ENCODE measurements at places on chromosomes 16 and 17.

- no peak for DNase-seq
Observed at GRCh38 chr16:86408685-86409084, 101.6 kb upstream of the FOXF1 start.

GRCh38 chr17:55629995-55630394 is 92.7 kb downstream of the TMEM100 start:
- no peak for DNase-seq

GRCh38 chr17:77421630-77421972 is 280.8 kb downstream of the SEC14L1 start:
- DNase-seq: no peak

- DNase-seq: no peak
Observed at GRCh38 chr17:71985111-71986039, 135.4 kb upstream of the SOX9 start.

GRCh38 chr16:78227855-78228254 is 128.4 kb downstream of the WWOX start:
- DNase-seq: no peak

GRCh38 chr16:164827-165538 is 795 bp upstream of the HBM start:
- DNase-seq: no peak

GRCh38 chr16:77289331-77289809 is 90.2 kb downstream of the SYCE1L start:
- no peak for DNase-seq

DNA sequence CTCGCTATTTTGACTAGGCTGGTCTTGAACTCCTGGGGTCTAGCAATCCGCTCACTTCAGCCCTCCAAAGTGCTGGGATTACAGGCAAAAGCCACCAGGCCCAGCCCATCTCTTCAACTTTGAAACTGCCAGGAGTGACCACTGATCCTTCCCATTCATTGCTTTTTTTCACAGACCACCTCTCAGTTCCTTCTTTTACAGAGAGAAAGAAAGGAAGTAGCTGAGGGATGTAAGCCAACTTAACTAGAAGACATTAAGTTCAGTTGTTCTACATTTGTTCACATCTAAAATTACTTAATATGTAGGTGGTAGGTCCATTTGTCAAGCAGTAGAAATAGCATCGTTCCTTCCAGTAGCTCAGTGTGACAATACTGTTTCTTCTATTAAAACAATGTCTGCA is 219.8 kb downstream of the STX8 start:
- no peak for DNase-seq

Measured in CD4-positive, alpha-beta T cell treated with Interferon gamma for 1 hour (primary cell).